ENCODE measurements at places on chromosomes 5 and 9.

- H3K27me3 ChIP-seq = no peaks in the 10 kb centered on the region
- H3K4me3 ChIP-seq = no peak overlapping the region
- H3K4me1 ChIP-seq = no peaks in the 10 kb centered on the region
- DNase-seq = no peak
- no peaks in the 10 kb centered on the region for H3K36me3 ChIP-seq
Observed at GRCh38 chr9:79672236-79672635, 100.5 kb downstream of the TLE4 start.

DNA sequence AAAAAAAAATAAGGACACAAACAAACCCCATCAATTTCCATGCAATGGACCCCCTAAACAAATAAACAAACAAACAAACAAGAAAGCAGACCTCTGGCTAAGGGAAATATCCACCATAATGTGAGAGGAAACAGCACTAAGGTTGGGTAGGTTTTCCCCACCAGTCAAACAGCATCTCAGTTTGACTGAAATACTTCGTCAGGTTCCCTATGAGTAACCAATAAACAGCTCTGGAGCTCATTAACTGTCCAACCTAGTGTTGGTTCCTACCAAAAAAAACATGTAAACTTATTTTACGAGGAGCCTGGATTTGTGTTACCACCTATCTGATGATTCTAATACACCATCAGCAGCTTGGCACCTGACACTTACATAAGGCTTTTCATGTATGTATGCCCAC, 198.5 kb upstream of the TARS1 start:
- no peaks in the 10 kb centered on the region for H3K36me3 ChIP-seq
- DNase-seq = no peak
- H3K27me3 ChIP-seq = no peaks in the 10 kb centered on the region

DNA sequence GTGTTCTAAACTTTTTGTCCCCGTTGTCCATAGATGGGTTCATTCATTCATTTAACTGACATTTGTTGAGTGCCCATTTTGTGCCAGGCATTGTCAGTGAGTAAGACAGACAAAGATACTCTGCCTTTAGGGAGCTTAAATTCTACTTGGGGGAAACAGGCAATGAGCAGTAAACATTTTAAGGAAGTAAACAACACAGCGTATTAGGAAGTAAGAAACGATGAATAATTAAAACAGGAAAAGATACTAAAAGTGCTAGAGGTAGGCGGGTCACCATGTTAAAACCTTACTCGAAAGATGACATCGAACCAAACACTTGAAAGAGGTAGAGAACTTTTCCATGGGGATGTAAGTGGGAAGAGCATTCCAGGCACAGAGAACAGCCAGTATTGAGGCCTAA, 5.5 kb upstream of the MAML1 start:
- DNase-seq = no peak
- no peak overlapping the region for H3K27ac ChIP-seq

GRCh38 chr9:133844881-133845410, 106.8 kb upstream of the SARDH start:
- no peaks in the 10 kb centered on the region for H3K36me3 ChIP-seq
- DNase-seq = no peak
- no peak overlapping the region for H3K4me3 ChIP-seq
- H3K4me1 ChIP-seq = peaks cover 17% of the 10 kb centered on the region

GRCh38 chr5:103224118-103224893, 34.3 kb upstream of the MACIR start:
- H3K4me3 ChIP-seq = no peak overlapping the region
- peak; percentile 74 for DNase-seq
- no peak overlapping the region for H3K27ac ChIP-seq
- no peaks in the 10 kb centered on the region for H3K27me3 ChIP-seq
- no peaks in the 10 kb centered on the region for H3K36me3 ChIP-seq
- H3K4me1 ChIP-seq = no peaks in the 10 kb centered on the region

GRCh38 chr5:32909207-32909606, 198.1 kb downstream of the NPR3 start:
- H3K27me3 ChIP-seq = no peaks in the 10 kb centered on the region
- DNase-seq = no peak
- no peak overlapping the region for H3K27ac ChIP-seq
- H3K36me3 ChIP-seq = no peaks in the 10 kb centered on the region

DNA sequence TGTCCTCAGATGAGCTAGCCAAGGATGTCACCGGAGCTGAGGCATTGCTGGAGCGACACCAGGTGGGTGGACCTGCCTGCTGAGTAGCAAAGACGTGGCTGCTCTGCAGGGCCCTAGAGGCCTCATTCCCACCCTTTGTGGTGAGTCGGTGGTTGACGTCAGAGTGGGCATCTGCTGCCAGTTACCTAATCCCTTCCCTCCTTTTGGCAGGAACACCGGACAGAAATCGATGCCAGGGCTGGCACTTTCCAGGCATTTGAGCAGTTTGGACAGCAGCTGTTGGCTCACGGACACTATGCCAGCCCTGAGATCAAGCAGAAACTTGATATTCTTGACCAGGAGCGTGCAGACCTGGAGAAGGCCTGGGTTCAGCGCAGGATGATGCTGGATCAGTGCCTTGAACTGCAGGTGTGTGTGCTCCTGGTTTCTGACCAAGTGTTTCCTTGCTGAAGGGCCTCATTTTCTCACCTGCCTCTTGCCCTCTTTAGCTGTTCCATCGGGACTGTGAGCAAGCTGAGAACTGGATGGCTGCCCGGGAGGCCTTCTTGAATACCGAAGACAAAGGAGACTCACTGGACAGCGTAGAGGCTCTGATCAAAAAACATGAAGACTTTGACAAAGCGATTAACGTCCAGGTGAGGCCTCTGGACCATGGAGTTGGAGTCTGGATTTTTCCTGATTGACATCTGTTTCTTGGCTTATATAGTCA, 48.9 kb downstream of the DYNC2I2 start:
- peaks cover 67% of the 10 kb centered on the region for H3K36me3 ChIP-seq
- no peaks in the 10 kb centered on the region for H3K4me1 ChIP-seq
- H3K27ac ChIP-seq = no peak overlapping the region
- H3K27me3 ChIP-seq = no peaks in the 10 kb centered on the region
- H3K4me3 ChIP-seq = no peak overlapping the region

DNA sequence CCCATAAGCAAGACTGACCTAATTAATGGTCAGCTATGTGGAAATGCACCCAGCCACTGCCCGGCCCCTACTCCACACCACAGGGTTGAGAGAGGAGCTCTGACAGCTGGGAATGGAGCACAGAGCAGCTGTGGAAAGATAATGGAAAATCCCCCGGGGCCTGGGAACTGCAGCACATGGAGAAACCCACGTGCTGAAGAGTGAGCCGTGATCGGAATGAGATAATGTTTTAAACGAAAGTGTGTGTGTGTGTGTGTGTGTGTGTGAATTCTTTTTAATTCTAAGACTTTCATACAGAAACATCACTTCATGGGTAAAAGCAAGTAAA, 13.1 kb upstream of the SLC12A7 start:
- H3K27me3 ChIP-seq = no peaks in the 10 kb centered on the region
- H3K4me3 ChIP-seq = no peak overlapping the region
- H3K36me3 ChIP-seq = no peaks in the 10 kb centered on the region
- H3K4me1 ChIP-seq = peaks cover 12% of the 10 kb centered on the region
- peak; percentile 91 for DNase-seq

GRCh38 chr9:127058645-127059021, 63.8 kb downstream of the ANGPTL2 start:
- H3K27me3 ChIP-seq = no peaks in the 10 kb centered on the region
- H3K4me1 ChIP-seq = peaks cover 15% of the 10 kb centered on the region
- no peak overlapping the region for H3K4me3 ChIP-seq
- no peak for DNase-seq

DNA sequence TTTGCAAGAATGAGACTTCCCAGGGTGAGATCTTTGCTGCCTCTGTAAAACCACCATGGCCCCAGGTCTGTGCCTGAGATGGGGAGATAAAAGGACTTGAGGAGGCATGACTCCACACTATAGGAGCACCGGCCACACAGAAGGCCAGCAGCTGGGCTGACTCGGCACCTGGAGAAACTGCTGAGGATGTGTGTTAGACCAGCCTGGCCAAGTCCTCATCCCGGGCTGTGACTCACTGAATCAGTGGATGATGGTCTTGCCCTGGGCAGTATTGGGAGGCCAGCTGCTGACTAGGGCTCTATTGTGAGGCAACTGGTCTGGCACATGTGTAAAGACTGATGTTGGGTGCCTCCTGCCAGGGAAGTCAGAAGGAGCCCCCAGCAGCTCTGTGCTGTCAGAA, 286.2 kb downstream of the ACTL7B start:
- H3K36me3 ChIP-seq = no peaks in the 10 kb centered on the region
- DNase-seq = peak; percentile 12
- H3K4me3 ChIP-seq = no peak overlapping the region
- H3K27ac ChIP-seq = no peak overlapping the region
- H3K27me3 ChIP-seq = no peaks in the 10 kb centered on the region

DNA sequence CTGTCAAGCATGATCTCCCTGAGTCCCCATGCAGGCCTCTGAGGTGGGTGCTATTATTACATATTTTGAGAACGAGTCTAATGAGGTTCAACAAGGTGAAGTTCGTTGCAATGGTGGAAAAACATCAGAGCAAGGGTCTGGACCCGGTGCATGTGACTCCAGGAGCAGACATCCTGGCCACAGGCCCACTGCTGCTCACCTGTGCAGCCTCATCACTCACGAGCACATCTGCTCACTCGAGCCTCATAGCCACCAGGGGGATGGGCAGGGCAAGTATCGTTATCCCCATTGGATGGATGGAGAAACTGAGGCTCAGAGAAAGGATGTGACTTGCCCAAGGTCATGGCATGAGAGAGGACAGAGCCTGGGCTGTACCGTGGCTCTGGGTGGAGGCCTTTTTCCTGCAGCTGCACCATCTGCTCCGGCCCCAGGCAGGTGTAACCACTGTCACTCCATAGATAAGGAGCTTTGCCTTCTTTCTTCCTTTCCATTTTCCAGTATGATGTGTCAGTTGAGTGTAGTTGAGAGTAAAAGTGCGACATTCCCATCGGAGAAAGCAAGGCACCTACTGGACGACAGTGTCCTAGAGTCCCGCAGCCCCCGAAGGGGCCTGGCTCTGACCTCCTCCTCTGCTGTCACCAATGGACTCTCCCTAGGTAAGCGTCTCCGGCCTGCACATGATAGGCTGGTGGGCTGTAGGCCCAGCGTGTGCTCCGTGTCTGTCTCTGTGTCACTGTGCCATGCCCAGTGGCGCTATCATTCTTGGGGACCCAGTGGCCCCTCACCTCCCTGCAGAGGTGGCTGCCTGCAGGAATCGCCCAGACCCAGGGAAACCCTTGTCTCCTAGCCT, 68.4 kb upstream of the GARNL3 start:
- H3K27me3 ChIP-seq = no peaks in the 10 kb centered on the region
- H3K4me3 ChIP-seq = no peak overlapping the region
- H3K27ac ChIP-seq = no peak overlapping the region
- H3K36me3 ChIP-seq = no peaks in the 10 kb centered on the region
- peaks cover 5% of the 10 kb centered on the region for H3K4me1 ChIP-seq
- DNase-seq = no peak

DNA sequence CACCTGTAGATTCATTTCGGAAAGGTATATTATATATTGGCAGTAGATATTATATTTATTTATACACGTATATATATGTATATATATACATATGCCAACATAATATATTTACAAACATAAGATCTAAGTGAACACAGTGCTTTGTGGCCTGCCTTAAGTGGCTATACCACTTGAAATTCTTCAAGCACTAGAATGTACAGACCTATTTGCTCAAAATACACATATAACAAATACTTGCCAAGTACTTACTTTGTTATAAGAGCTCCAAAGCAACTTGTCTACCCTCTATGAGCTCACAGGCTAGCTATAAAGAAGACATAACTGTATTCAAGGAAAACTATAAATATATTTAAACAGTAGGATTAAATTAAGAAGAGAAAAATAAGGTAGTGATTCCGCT, 33.6 kb upstream of the SLC36A1 start:
- peak; percentile 55 for DNase-seq
- no peaks in the 10 kb centered on the region for H3K36me3 ChIP-seq
- no peak overlapping the region for H3K27ac ChIP-seq

GRCh38 chr9:10032166-10032565, 580.6 kb downstream of the PTPRD start:
- no peak overlapping the region for H3K27ac ChIP-seq
- no peak for DNase-seq
- no peak overlapping the region for H3K4me3 ChIP-seq
- H3K36me3 ChIP-seq = no peaks in the 10 kb centered on the region
- H3K27me3 ChIP-seq = no peaks in the 10 kb centered on the region

DNA sequence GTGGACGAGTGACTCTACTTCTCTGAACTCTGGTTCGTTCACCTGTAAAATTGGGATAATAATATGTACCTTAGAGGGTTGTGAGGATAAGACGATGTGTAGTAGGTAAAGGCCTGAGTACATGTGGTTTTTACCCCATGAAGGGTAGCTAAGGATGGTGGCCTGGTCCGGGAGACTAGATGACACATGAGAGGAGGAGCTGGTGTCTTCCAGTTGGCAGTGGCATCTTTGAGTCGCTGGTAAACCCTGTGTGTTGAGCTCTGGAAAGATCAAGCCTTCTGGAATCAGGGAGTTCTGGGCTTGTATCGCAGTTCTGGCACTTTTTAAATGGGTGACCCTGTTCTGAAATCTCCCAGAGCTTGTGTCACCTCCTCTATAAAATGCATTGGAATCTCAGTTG, 166.4 kb upstream of the ZNF618 start:
- no peaks in the 10 kb centered on the region for H3K36me3 ChIP-seq
- no peak overlapping the region for H3K27ac ChIP-seq
- H3K27me3 ChIP-seq = no peaks in the 10 kb centered on the region
- no peak for DNase-seq

DNA sequence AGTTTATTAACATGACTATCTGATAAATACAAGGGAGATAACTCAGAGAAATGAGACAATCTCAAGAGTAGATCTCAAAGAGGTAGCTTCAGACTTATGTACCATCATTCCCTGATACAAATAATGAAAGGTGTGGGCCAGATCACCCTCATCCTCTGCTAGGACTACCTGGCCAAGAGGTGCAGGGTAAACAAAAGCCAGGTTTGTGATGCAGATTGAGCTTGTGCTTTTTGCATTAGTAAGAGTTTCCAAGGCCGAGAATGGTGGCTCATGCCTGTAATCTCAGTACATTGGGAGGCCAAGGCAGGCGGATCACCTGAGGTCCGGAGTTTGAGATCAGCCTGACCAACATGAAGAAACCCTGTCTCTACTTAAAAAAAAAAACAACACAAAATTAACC, 8.9 kb upstream of the SPIN1 start:
- H3K27ac ChIP-seq = no peak overlapping the region
- H3K36me3 ChIP-seq = no peaks in the 10 kb centered on the region
- no peaks in the 10 kb centered on the region for H3K27me3 ChIP-seq
- no peak for DNase-seq
- no peak overlapping the region for H3K4me3 ChIP-seq
- H3K4me1 ChIP-seq = no peaks in the 10 kb centered on the region

GRCh38 chr5:74639807-74640449, 600 bp downstream of the ENC1 start:
- DNase-seq = peak; percentile 59
- peak overlapping the region; percentile 96 for H3K27ac ChIP-seq
- H3K27me3 ChIP-seq = no peaks in the 10 kb centered on the region
- peaks cover 20% of the 10 kb centered on the region for H3K4me1 ChIP-seq

GRCh38 chr5:116778651-116779280, 204.1 kb upstream of the SEMA6A start:
- DNase-seq = peak; percentile 93
- H3K4me1 ChIP-seq = no peaks in the 10 kb centered on the region
- no peaks in the 10 kb centered on the region for H3K27me3 ChIP-seq
- no peaks in the 10 kb centered on the region for H3K36me3 ChIP-seq
